ENCODE measurements at places on chromosomes 2 and 18. TPM values are rescaled to one million over a fixed set of nuclear protein-coding genes. Genes with fewer than 3 reads are reported as not detected.

The CDKL4 gene
- 5.6 TPM for total RNA-seq

The ASB18 gene
- 0.45 TPM for total RNA-seq

The HOXD4 gene
- not detected for total RNA-seq

DNA sequence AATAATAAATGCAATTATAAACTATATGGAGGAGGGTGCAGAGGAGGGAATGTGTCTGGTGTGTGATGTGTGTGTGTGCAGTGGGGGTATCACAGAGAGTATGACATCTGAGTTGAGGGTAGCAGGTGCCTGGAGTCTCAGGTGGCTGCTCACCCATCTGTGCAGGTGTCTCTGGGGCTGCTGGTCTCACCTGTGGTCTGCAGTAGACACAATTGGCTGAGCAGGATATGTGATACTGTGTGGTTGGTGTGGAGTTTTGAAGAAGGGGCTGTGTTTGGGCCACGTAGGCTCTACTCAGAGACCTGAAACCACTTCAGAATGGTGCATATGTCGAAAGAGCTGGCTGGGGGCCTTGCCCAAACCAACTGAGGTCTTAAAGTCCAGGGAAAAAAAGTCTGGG lies 17.0 kb downstream of the FABP1 start:
- DNase-seq: no peak

DNA sequence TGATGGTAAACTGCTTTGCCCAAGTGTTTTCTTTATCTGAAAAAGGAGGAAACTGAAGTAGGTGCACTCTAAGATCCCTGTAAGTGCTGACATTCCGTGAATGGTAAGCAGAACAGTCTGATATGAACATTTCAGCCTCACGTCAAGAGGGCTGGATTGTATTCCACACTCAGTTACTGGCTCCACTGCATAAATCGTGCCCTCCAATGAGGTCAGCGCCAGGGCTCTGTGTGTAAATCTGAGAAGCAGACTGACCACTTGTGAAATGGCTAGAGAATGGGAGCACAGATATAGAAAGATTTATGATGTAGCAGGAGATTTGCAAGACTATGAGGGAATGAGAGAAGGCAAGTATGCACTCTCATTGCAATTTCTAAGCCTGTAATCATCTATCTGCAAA lies 153.0 kb downstream of the ICOS start:
- DNase-seq: no peak

Data from cerebellum (tissue), 4 donors.